ENCODE measurements at places on chromosomes 1 and 21. TPM values are rescaled to one million over a fixed set of nuclear protein-coding genes. Genes with fewer than 3 reads are reported as not detected.

The TDRD5 gene
- total RNA-seq: not detected

The COL6A1 gene
- 407 TPM for total RNA-seq

The A3GALT2 gene
- total RNA-seq: 0.71 TPM

The NBPF4 gene
- total RNA-seq: not detected

The FTCD gene
- total RNA-seq: 13.4 TPM

The PLA2G2D gene
- total RNA-seq: not detected

The CD1B gene
- total RNA-seq: not detected

The VANGL2 gene
- 79.4 TPM for total RNA-seq

The TMEM82 gene
- not detected for total RNA-seq

The PRDM2 gene
- total RNA-seq: 88.3 TPM

The KIF17 gene
- total RNA-seq: 1.6 TPM

The KLF17 gene
- total RNA-seq: 10.9 TPM

- no peak for DNase-seq
Observed at GRCh38 chr21:41368735-41369104, 6.9 kb downstream of the MX2 start.

GRCh38 chr1:244296447-244296846 is 155.3 kb downstream of the ADSS2 start:
- no peak for DNase-seq

GRCh38 chr1:209732725-209733124 is 23.1 kb upstream of the TRAF3IP3 start:
- DNase-seq: no peak

GRCh38 chr1:147897029-147897752 is 5.4 kb upstream of the GJA8 start:
- no peak for DNase-seq

GRCh38 chr21:41611966-41612606 is 104.1 kb upstream of the TMPRSS2 start:
- no peak for DNase-seq

DNA sequence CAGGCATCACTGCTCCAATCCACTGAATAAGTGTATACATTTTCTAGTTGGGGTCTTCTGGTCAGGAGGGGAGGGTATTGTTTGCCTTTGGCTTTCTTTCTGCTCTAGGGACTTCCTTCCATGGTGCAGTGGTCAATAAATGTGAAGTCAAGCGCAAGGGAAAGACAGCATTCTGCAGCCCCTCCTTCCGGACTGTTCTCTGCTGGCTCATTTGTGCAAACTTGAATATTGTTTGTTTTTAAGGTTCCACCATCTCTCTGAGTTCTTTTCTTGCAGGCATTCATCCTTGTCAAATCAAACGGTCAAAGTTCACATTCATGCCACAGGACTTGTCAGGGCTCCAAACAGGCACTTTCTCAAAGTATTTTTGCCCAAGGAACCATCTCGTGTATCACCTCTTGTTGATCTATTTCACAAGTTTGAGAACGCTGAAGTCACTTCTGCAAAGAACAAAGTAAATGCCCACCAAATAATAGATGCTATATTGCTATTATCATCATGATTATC is 205.6 kb upstream of the KAZN start:
- no peak for DNase-seq

DNA sequence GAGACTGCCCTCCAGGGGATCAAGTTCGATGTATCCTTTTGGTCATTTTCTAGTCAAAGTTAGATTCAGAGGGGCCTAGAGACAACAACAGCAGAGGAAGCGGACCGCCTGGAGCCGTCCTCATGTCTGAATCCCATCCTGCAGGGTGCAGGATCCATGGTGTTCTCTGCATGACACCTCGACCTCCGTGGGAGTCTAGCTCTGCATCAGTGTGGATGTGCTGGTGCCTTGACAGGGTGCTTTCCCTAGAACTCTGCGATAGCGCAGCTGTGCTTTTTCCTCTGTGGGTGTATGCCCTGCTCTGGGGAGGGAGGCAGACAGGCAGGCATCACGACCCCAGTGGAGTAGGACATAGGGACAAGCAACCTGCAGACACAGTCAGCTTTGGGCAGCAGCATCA is 48.2 kb upstream of the A3GALT2 start:
- no peak for DNase-seq

GRCh38 chr1:78627321-78627720 is 7.1 kb downstream of the IFI44L start:
- no peak for DNase-seq

- DNase-seq: no peak
Observed at GRCh38 chr1:157025856-157026255, 19.7 kb downstream of the ARHGEF11 start.

- DNase-seq: no peak
Observed at GRCh38 chr1:25017436-25018109, 87.5 kb upstream of the RUNX3 start.

GRCh38 chr1:107327446-107327845 is 186.6 kb downstream of the NTNG1 start:
- DNase-seq: no peak

- no peak for DNase-seq
Observed at GRCh38 chr1:222105393-222105737, 363.5 kb upstream of the DUSP10 start.

DNA sequence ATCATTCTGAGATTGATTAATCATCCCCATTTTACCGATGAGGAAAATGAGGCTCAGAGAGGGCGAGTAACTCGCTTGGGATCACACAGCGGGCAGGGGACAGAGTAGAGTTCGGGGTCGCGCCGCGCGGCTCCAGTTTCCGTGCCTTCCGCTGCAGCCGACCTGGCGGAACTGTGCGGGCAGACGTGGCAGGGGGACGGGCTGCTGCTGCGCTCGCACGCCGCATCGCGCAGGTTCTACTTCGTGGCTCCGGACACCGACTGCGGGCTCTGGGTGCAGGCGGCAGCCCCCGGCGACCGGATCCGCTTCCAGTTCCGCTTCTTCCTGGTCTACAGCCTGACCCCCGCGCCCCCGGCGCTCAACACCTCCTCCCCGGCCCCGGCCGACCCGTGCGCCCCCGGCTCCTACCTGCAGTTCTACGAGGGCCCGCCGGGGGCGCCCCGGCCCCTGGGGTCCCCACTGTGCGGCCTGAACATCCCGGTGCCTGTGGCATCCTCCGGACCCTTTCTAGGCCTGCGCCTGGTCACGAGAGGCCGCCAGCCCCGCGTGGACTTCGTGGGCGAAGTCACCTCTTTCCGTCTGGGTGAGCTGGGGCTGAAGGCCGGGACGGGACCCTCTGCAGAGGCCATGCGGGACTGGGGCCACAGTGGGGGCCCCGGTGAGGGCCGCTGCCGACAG is 2.3 kb downstream of the LDLRAD2 start:
- DNase-seq: peak; percentile 68

DNA sequence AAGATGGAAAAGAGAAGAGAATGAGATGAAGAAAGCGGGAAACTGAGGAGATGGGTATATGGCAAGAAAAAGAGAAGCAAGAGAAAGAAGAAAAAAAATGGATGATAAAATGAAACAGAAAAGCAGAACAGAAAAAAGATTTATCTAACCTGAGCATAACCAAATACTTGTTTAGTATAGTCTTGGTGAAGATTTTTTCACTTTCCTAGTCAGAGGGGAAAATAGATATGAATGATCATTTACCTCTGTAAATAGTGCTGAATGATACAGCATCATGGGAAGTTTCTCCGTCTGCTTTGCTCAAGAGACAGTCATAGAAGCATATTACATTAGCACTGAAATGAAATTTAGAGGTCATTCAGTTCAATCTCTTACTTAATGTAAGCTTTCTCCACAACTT is 36.1 kb upstream of the PLPPR4 start:
- DNase-seq: no peak

DNA sequence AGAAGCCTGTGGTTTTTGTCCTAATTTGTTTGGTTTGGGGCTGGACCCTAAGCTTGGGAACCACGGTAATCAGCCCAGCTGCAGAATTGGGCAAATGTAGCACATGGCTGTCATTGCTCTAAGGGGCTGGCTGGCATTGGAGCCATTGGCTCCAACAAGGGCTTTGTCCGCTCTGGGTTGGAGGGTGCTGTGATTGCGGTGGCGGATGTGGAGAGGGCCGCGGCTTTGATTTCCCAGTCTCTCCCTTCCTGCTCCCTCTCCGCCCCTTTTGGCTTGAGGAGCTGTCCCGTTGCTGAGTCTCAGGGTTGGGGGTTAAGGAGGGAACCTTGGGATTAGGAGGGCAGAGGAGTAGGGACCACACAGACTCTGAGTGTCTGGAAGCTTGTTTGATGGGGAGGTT is 91.7 kb upstream of the CD34 start:
- no peak for DNase-seq

GRCh38 chr1:184399192-184399847 is 12.5 kb downstream of the C1orf21 start:
- DNase-seq: peak; percentile 13

DNA sequence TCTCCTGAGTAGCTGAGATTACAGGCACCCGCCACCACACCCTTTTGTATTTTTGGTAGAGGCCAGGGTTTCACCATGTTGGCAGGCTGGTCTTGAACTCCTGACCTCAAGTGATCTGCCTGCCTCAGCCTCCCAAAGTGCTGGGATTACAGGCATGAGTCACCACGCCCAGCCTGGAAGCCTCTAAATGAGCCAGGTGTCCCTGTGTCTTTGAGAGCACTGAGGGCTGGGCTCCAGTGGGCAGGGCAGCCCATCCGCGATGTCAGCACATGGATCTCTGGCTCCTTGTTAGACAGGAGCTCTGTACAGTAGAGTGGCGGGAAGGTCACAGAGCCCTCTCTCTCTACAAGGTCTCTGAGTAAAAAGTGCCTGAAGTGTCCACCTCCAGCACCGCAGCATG is 124.3 kb downstream of the PGBD5 start:
- no peak for DNase-seq

GRCh38 chr1:202967684-202968281 is 726 bp upstream of the CYB5R1 start:
- no peak for DNase-seq

GRCh38 chr1:31111290-31111951 is 45.9 kb upstream of the PUM1 start:
- no peak for DNase-seq

GRCh38 chr1:20291645-20292084 is 990 bp downstream of the VWA5B1 start:
- no peak for DNase-seq

DNA sequence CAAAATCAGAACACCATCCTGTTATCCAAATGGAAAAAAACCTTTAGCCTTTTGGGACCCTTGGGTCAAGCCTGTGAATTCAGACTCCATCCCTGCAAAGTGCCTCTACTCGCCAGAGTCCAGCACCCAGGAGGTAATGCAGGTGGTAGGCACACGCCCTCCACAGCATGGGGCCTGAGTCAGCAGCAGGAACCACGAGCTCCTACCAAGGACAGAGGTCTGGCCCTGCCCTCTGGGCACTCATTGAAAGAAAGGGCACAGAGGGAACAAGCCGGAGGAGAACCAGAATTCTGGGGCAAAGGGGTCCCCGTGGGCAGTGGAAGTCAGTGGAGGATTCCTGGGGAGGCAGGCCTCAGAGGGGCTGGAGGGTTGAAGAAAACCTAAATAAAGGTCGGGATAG is 438.1 kb downstream of the NPHP4 start:
- no peak for DNase-seq

- DNase-seq: no peak
Observed at GRCh38 chr1:83839566-83840173, 159.3 kb downstream of the TTLL7 start.

DNA sequence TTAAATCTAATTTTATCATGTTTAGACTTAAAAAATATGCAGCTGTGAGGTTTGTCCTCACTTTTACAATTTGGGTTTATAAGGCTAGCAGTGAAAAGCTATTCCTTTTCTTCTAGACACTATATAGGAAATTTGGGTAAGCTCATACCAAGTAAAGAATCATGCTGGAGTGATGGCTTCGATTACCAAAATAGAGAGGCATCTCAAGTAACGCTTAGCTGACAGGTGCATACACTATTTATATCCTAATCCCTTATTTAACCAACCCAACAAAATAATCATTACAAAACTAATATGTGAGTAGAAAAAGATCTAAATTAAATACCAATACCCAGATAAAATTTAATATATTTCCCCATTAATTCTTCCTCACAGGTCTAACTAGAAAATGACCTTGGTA is 193.2 kb downstream of the LHX8 start:
- DNase-seq: no peak

DNA sequence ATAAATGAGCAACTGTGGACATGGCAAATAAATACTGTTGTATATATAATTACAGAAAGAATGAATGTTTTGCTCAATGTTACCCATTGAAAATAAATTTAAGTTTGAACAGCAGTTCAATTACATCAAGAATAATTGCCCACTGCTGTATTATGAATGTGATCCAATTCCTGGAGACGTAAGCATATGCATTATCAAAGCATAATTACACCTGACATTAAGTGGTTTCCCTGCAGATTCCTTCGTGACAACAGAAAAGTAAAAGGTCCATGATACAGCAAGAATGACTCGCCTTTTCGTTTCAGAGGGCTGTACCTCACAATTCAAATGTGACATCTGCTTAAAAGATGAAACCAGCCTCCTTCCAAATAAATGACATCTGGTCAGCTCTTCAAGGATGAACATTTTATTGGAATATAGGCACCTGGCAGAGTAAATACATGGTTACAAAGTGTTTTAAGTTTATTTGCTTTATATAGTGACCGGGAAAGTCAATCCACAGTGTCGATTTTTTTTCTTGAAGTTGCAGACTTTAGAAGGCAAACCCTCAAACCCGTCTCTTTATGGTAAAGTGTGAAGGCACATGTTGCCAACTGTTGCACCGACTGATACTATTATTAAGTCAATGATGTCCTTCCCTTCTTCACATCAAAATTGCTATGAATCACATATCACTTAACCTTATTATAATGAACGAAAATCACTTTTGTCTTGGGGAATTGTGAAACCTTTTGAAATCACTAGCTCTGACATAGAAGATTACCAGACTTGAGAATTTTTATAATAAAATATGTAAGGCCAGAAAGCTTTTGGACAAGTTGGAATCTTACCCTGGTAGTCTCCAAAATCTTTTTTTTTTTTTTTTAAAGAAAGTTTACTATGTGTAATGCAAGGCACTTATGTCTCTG is 36.2 kb upstream of the EDEM3 start:
- no peak for DNase-seq
